ENCODE measurements at places on chromosomes 6 and 20.

DNA sequence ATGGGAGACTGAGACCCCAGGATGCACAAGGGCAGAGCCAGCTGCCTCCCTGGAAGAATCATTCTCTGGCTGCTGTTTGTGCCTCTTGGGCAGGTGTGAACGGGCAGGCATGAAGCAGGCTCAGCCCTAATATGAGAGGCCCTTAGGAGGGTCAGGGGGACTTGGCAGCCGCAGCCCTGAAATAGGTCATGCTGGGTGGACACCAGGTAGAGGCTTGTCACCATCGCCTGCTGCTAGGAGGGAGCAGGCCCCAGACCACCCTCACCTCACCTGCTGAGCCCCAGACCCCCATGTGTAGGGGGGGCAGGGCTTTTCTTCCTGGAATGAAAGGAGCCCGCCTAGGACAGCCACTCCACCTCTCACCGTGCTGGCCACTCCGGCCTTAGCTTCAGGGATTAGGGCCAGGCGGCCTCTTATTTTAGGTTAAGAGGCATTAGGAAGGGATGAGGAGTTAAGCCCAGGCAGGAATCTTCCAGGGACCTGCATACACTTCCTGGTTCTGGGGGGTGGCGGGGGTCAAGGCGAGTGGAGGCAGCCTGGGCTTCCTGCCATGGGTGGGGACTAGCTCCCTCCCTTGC lies 92.4 kb downstream of the ASXL1 start:
- no peak for DNase-seq

DNA sequence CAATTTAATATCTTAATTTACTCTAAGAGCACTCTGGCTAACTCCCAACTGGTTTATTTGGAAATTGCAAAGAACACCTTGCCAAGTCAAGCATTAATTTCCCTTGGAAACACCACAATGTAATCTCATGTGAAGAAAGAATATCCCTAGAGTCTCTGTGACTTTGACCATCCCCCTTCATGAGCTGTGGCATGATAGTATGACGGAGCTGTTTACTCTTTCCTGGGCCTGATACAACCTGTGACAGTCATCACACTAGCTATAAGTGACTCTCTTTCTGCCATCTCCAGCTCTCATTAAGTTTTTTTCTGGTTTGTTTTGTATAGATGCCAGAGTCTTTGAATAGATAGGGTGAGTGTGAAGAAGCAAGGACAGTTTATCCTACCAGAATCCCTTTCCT lies 470.3 kb upstream of the JARID2 start:
- DNase-seq = no peak

DNA sequence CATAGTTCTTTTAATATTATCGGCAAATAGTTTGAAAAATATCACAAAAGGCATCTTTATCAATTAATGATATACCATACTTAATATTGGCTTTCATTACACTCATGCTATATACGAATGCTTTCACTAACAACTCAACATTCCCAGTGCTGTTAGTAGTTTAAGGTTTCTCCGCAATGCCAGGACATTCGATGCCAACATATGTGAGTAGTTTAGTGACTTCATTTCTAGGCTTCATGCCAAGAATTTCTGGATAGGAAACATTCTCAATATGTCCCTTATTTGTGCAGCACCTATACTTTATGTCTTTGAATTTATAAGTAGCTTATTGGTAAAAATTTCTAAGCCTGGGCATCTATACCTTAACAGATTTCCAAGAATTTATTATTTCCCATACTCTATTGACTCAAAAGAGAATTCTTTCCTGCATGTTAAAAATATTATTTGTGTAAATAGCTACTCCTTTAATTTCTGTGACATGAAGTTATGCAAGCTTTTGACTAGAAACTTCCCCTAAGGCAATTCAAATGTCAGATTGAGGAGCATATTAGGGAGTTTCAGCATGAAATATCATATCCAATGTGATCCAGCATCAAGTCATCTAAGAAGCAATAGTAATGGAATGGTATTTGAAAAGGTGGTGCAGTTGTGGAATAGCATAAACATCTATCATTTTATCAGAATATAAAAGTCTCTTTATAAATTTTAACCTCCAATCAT lies 236.0 kb upstream of the STXBP5 start:
- peak; percentile 89 for DNase-seq

- DNase-seq = peak; percentile 64
Observed at GRCh38 chr20:25984933-25985332, 288.3 kb upstream of the ZNF337 start.

GRCh38 chr20:35252037-35252461 lies 25.6 kb downstream of the MMP24 start:
- DNase-seq = no peak

- DNase-seq = peak; percentile 34
Observed at GRCh38 chr6:10425975-10426780, 11.3 kb upstream of the TFAP2A start.

DNA sequence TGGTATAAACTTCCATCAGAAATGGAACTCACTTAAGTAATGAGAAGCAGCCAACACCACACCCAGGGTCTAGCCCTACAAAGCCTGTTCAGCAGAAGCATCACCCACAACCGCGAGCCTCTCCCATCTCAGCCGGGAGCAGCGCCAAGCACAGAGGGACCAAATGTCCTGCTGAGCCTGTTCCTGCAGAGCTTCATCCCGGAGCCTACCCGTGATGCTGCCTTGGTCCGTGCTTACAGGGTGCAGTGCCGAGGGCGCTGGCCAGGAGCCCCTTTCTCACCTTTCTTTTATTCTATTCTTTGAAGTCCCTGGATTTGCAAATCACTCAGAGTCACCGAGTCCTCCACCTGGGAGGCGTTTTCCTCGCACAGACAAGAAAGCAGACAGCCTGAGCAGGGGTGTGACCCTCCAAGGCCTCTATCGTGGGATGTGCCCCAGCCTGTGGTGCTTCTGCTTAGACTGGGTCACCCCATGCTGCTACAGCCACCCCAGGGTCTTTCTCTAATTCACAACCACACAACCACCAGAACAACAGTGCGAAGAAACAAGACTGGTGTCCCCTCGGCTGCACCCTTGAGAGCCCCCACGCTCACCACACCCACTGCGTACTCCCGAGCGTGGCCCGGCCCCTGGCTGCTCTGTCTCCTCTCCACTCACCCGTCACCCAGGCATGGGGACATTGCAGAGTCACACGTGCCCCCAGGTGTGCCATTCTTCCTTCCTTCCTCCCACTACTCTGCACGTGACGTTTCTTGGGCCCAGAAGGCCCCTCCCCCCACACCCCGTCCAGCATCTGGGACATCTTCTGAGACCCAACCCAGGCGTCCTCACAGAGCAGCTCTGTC lies 92.2 kb upstream of the MPC1 start:
- DNase-seq = peak; percentile 25

GRCh38 chr6:94323853-94324252 lies 904.5 kb upstream of the EPHA7 start:
- no peak for DNase-seq

DNA sequence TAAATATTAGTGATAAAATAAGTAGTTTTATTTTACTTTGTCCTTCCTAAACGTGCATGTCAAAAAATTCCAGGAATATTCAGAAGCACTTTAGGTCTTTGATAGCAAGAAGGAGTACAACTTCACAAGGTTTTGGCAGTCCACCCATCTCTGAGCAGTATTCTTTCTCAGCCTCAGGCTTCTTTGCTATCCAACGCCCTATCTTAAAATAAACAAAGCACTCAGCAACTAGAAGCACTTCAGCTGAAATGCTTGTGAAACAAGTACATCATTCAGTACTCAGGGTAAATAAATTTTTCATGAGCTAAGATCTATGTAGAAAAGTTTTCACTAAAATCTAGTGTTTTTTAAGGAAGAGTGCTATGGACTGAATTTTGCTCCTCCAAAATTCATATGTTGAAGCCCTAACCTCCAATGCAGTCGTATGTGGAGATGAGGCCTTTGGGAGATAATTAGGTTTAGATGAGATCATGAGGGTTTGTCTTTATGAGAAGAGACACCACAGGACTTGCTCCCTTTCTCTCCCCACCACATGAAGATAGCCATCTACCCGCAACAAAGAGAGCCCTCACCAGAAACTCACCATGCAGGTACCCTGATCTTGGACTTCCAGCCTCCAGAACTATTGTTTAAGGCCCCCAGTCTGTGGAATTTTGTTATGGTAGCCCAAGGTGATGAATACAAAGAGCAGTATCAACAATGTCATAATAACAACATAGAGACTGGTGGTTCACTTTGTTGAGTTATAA lies 539.1 kb downstream of the TFAP2A start:
- no peak for DNase-seq

DNA sequence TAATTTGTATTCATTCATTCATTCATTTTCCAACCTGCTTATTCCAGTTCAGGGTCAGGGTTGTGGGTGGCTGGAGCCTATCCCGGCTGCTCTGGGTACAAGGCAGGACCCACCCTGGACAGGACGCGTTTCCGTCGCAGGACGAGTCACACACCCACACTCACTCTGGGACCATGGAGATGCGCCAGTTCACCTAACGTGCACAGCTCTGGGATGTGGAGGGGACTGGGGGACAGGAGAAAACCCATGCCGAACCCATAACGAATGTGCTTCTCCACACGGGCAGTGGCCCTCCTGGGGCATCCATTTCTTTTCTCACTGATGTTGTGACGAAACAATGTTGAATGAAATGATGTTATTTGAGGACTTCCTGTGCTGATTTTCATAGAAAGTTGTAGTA lies 26.5 kb downstream of the ERMARD start:
- no peak for DNase-seq

DNA sequence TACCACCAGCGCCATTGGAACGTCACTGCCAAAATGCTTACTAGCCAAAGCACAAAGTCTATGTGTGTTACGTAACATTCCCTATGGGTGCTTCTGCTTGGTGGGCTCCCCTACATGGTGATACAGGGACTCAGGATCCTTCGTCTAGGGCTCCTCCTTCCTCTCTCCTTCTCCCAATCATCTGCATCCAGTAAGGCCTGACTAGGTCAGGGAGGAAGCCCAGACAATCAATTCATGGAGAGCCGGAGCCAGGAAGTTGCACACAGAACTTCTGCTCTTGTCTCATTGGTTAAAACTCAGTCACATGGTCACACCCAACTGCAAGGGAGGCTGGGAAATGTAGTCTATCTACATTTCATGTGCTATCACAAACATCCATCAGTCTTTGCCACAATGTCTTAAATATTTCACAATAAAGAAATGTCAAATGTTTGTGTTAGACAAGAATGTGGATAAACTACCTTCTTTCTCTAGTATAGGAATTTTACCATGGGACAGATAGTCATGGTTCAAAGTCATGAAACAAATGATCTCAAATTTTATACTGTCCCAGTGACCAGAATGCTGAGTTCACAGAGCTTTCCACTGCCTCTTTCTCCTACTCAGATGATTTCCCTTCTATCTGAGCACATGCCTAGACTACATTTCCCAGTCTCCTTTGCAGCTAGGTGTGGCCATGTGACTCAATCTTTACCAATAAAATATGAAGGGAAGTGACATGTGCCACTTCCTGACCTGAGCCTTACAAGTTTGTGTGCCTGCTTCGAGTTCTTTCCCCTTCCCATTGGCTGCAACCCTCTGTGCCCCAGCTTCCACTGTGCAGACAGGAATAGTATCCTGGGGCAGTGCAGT lies 9.3 kb upstream of the KCNK15 start:
- peak; percentile 96 for DNase-seq

- no peak for DNase-seq
Observed at GRCh38 chr6:2639896-2640295, 110.8 kb downstream of the MYLK4 start.

DNA sequence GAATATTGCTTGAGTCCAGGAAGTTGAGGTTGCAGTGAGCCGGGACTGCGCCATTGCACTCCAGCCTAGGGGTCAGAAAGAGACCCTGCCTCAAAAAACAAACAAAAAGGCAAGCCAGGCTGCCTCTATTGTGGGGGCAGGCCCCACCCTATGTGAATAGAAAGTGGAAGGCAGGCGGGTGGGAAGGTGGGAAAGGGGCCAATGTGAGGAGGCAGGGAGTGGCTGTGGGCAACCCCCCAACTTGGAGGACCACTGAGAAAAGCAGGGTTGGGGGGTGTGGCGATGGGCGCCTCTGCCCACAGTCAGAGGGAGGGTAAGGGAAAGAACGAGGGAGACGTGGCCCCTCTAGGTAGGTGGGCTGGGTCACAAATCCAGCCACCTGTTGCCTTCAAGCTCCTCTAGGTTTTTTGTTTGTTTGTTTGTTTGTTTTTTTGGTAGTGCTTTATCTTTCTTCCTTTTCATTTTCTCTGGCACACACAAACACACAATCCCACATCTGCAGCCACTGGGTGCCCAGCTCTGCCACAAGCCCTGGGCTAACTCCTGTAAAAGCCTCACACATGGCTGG lies 5.3 kb upstream of the AP5S1 start:
- DNase-seq = no peak

DNA sequence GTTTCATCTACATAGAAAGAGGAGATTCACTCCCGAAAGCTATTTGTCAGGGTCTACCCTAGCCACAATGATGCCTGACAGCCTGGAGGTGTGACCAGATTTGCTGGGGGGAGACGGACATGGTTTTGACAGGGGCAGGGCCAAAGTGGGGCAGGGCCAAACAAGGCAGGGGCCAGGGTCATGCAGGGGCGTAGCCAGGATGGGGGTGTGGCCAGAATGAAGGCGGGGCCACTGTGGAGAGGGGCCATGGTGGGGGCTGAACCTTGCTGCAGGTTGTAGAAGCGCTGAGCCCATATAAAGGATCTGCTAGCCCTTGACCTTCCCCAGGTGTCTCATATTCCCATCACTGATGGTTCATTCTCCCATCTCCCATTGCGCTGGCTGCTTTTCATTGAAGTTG lies 184.1 kb upstream of the SULF2 start:
- no peak for DNase-seq

- DNase-seq = no peak
Observed at GRCh38 chr6:7727086-7727945, 1.4 kb downstream of the BMP6 start.

DNA sequence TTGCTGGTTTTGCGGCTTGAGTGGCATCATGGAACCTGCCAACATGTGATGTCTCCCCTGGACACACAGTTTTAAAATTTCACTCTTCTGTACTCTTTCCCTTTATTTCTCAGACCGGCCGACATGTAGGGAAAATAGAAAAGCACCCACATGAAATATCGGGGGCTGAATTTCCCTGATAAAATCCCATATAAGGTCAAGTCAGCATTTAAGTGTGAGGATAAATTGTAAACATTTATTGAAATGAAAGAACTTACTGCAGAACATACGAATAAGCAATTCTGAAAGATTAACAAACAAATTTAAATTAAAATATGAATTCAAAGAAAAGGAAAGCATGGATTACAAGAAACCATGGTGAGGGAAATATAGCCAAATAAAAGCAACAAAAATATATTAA lies 345.5 kb downstream of the EPHA7 start:
- no peak for DNase-seq

DNA sequence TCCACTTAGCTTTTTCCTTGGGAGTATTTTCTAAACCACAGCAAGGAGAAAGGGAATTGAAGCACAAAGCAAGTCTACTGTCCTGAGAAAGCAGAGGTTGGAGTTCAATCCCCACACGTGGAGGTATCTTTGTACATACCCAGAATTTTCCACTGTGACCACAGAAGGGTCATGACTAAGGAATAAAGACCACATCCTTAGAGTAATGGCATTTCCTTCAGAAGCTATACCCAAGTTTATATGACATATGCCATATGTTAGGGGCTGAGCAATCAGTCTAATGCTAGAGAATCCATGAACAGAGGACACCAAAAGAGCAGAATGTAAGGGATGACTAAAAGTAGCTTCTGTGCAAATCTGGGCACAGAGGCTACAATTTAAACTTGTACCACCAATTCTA lies 46.4 kb downstream of the ATG5 start:
- DNase-seq = peak; percentile 70

GRCh38 chr20:52438326-52438963 lies 246.9 kb upstream of the ZFP64 start:
- no peak for DNase-seq

All from fibroblast of skin of back (primary cell).